ENCODE measurements at places on chromosomes 4 and X.

DNA sequence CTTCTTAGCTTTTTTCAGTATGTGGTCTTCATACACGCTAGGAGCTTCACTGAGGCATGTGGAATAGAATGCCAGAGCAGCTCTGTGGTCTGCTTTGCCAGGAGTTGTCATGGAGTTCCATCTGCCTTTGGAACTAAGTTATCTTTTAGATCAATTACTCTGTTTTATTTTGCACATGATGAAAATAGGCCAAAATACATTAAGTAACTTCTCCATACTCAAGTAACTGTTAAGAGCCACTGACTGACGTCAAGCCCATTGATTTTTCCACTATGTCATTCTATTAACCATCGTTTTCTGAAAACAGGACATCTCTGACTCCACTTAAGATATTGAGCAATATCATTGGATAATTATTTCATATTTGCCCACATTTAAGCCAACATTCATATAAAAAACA, 415.1 kb upstream of the MAD2L1 start:
- DNase-seq: no peak

GRCh38 chrX:123153846-123154335, 30.2 kb upstream of the GRIA3 start:
- DNase-seq: no peak

GRCh38 chr4:123510659-123511058, 114.1 kb downstream of the SPRY1 start:
- no peak for DNase-seq

DNA sequence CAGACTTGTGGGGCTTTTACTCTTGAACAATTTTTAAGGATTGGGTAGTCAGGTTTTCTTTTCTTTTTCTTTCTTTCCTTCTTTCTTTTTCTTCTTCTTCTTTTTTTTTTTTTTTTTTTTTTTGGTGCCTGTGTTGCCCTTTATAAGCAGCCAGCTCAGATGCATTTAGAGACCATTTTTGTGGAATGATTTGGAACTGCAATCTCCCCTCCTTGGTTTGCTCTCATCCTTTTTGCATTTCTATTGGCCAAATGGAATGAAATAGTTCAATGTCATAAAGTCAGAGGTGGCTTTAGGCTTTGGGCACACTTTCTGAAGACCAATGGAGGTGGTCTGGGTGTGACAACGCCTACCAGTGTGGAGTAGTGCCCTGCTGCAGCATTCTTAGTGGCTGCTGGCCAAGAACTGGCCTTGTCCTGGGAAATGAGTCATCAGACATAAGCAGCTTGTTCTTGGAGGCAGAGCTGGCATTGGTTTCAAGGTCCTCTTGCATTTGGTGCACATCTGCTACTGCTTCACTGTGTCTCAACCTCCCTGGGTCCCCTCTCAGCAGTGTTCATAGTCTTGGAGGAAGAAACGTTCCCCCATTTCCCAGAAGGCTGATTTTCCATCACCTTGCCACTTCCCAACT, 84.5 kb downstream of the CT47B1 start:
- DNase-seq: no peak

GRCh38 chr4:57435300-57435699, 325.1 kb upstream of the IGFBP7 start:
- no peak for DNase-seq

- no peak for DNase-seq
These were observed 441.9 kb downstream of the INPP4B start for GRCh38 chr4:142404191-142404611.

DNA sequence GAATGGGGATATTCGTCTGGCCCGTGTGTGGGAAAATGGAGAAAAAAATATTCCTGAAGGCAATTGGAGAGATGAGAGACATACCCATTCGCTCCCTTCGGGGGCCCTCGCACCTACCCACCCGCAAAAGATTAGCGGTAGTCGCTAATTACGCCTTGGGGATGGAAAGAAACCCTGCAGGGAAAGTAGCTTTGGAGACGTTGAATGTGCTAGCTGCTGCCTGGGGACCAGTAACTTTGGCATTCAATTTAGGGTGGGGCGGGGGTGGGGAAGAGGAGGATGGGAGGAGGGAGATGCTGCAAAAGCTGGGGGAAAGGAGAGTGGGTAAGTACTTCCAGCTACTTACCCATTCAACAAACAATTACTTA, 407 bp upstream of the ZC4H2 start:
- no peak for DNase-seq

GRCh38 chr4:72984351-72984750, 85.2 kb downstream of the COX18 start:
- DNase-seq: no peak

DNA sequence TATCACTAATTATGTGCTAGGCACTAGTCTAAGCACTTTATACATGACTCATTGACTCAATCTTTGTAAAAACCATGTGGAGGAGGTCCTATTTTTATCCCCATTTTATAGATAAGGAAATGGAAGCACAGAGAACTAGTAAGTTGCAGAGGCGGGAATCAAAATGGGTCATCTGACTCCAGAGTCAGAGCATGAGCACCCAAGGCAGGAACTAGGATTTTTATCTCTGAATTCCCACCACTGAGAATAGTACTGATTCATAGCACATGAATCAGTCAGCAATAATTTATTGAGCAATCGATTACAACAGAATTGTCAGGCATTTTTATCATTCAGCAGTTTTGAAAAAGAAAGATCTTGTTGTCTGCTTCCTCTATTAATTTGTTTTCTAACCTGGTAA, 19.3 kb downstream of the SCARB2 start:
- DNase-seq: no peak

- no peak for DNase-seq
These were observed 31.0 kb downstream of the FNIP2 start for GRCh38 chr4:158799856-158800255.

All from caudate nucleus (tissue), 63 donors.